ENCODE measurements at places on chromosomes 6 and 20.

DNA sequence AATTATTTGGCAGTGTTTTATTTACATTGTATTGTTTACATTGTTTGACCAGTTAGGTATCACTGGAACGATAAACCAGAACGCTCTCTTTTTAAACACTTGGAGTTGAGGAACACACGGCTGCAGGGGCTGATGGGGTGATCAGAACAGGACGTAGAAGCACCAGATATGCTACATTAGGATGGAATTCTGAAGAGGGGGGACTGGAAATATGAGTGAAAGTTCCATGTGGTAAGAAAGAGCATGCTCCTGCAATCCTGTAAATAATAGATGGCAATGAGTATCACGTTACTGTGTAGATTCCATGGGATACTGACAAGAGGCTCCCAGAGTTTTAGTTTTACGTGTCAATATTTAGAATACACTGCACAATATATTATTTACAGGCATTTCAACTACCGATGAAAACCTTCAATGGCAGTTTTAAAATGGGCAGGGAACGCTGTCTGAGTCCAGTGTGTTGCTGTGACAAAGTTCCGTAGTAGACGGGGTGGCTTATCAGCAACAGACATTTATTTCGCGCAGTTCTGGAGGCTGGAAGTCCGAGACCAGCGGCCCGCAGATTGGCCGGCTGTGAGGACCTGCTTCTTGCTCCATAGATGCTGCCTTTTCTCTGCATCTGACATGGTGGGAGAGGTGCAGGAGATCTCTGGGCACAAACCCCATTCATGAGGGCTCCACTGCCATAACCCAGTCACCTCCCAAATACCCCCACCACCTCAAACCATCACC, 43.1 kb downstream of the SYNJ2 start:
- no peak for DNase-seq

- no peak for DNase-seq
Measured at GRCh38 chr20:50583442-50584150, 73.4 kb downstream of the PTPN1 start.

DNA sequence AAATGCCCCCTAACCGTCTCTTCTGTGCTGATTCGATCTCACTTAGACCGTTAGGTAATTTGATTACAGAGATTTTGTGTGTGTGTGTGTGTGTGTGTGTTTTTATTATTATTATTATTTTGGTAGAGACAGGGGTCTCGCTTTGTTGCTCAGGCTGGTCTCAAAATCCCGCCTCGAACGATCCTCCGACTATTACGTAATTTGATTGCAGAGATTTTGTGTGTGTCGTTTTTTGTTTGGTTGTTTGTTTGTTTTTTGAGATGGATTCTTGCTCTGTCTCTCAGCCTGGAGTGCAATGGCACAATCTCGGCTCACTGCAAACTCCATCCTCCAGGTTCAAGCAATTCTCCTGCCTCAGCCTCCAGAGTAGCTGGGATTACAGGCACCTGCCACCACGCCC, 28.3 kb downstream of the FOXF2 start:
- DNase-seq, result no peak

GRCh38 chr6:81293896-81294295, 458.6 kb downstream of the TENT5A start:
- no peak for DNase-seq

GRCh38 chr6:75199889-75200288, 6.0 kb downstream of the COL12A1 start:
- DNase-seq, result no peak

- no peak for DNase-seq
Measured at GRCh38 chr20:55540486-55540885, 464.8 kb downstream of the CBLN4 start.

Data from CD4-positive, alpha-beta T cell treated with Interleukin-4 for 1 hour (primary cell).